ENCODE measurements at places on chromosomes 11 and 22. TPM values are rescaled to one million over a fixed set of nuclear protein-coding genes. Genes with fewer than 3 reads are reported as not detected.
A peak's percentile ranks its signal among the peaks of the same experiment; 100 is the strongest.

GRCh38 chr22:49957826-49958365 lies 2.7 kb upstream of the PIM3 start:
- H3K36me3 ChIP-seq, result no peaks in the 10 kb centered on the region
- no peak overlapping the region for H3K4me3 ChIP-seq
- no peak for DNase-seq
- no peak overlapping the region for H3K27ac ChIP-seq

DNA sequence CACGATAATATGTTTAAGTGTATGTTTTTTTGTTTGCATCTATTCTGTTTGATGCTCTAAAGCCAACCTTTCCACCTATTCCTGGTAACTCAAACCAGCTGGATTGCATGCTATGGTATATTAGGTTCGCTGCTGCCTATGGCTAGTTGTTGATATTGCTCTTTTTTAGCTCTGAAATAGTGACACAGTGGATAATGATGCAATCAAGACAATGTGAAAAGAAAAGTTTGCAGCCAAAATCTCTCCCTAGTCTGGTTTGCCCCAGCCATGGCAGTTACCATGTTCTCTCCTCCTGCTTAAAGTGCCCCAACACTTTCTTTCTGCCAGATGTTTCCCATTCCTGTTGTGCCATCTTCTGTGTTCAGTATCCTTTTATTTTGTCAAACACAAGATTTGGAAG lies 269.7 kb downstream of the DYNC2H1 start:
- no peaks in the 10 kb centered on the region for H3K27me3 ChIP-seq
- H3K4me1 ChIP-seq, result no peaks in the 10 kb centered on the region
- no peak overlapping the region for H3K27ac ChIP-seq
- no peak overlapping the region for H3K4me3 ChIP-seq

DNA sequence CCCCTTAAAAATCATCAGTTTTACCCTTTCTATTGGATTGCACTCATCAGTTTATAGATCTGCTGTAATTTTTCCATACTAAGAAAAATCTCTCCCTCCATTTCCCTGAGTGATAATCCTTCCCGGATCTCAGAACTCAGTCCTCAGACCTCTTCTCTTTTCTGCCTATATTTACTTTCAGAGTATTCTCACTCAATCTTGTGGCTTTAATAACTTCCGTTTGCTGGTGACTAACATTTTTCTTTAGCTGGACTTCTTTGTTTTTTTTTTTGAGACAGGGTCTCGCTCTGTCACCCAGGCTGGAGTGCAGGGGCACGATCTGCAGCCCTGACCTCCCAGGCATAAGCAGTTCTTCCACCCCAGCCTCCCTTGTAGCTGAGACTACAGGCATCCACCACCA lies 10.4 kb downstream of the ATXN10 start:
- DNase-seq, result peak; percentile 26
- H3K36me3 ChIP-seq, result no peaks in the 10 kb centered on the region
- H3K27ac ChIP-seq, result peak overlapping the region; percentile 95
- no peaks in the 10 kb centered on the region for H3K27me3 ChIP-seq
- peaks cover 82% of the 10 kb centered on the region for H3K4me1 ChIP-seq

The HARBI1 gene
- total RNA-seq, result 8.1 TPM

- H3K36me3 ChIP-seq, result peaks cover 14% of the 10 kb centered on the region
- H3K4me3 ChIP-seq, result no peak within 1 kb of the TSS
- H3K4me1 ChIP-seq, result peaks cover 14% of the 10 kb centered on the region
These were observed at the start of gene CTSW for GRCh38 chr11:65879617-65880016. CTSW (plus strand) TSS chr11:65879837; CDS start chr11:65879855, 18 bp downstream.
